ENCODE measurements at places on chromosomes 6 and 20. TPM values are rescaled to one million over a fixed set of nuclear protein-coding genes. Genes with fewer than 3 reads are reported as not detected.

PDYN gene
- total RNA-seq: not detected

KHDC1L gene
- not detected for total RNA-seq

PPP1R3G gene
- total RNA-seq: 2.8 TPM

RAET1E gene
- total RNA-seq: 0.23 TPM

SEL1L2 gene
- 0.52 TPM for total RNA-seq

RAD21L1 gene
- total RNA-seq: not detected

SCRT2 gene
- total RNA-seq: not detected

NHLRC1 gene
- 1.9 TPM for total RNA-seq

FOXS1 gene
- total RNA-seq: 1.6 TPM

OXT gene
- total RNA-seq: 0.46 TPM

TCP11 gene
- total RNA-seq: not detected

ADGRF5 gene
- total RNA-seq: 10.1 TPM

CALHM6 gene
- 4.8 TPM for total RNA-seq

CLPSL1 gene
- total RNA-seq: 0.49 TPM

CNKSR3 gene
- 39.0 TPM for total RNA-seq

HDGFL1 gene
- total RNA-seq: not detected

ADAM33 gene
- total RNA-seq: 67.3 TPM

BEND6 gene
- 0.95 TPM for total RNA-seq

ZC3H12D gene
- 1.6 TPM for total RNA-seq

ITPR3 gene
- total RNA-seq: 104 TPM

ZFP57 gene
- 0.12 TPM for total RNA-seq

REV3L gene
- total RNA-seq: 19.0 TPM

All from mucosa of gallbladder (tissue), 1 donor.